ENCODE measurements at places on chromosomes 12 and 14.

- no peak for DNase-seq
Observed at GRCh38 chr12:3148366-3149000, 71.3 kb downstream of the TSPAN9 start.

- DNase-seq = no peak
Observed at GRCh38 chr14:57707219-57707618, 158.7 kb downstream of the SLC35F4 start.

DNA sequence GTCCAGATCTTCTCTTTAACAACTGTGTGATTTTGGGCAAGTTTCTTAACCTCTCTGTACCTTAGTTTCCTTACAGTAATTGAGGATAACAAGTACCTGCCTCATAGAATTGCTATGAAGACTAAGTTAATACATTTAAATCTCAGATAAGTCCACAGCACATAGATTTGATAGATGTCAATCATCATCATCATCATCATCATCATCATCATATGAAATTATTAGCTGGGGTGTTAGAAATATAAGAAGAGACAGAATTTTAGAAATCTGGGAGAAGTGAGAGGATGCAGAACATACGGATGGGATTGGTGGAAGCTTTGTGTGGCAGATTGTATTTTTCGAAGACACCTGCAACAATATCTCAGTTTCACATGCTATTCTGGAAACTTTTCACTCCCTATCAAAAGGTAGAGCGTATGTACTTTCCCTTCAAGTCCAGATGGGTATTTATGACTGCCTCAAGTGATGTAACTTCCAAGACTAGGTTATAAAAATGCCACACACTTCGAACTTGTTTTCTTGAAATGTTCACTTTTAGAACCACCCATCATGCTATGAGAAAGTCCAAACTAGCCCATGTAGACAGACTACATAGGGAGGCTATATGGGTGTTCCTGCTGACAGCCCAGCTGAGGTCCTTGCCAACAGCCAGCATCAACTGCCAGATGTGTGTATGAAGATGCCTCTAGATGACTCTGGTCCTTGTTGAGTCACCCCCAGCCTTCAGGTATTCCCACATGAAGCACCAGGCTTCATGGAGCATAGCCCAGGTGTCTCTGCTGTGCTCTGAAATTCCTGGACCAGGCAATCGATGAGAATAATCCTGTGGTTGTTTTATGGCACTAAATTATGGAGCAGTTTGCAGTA is 20.7 kb upstream of the SDR39U1 start:
- no peak for DNase-seq

GRCh38 chr12:120941846-120942405 is 36.4 kb upstream of the HNF1A start:
- DNase-seq = no peak

DNA sequence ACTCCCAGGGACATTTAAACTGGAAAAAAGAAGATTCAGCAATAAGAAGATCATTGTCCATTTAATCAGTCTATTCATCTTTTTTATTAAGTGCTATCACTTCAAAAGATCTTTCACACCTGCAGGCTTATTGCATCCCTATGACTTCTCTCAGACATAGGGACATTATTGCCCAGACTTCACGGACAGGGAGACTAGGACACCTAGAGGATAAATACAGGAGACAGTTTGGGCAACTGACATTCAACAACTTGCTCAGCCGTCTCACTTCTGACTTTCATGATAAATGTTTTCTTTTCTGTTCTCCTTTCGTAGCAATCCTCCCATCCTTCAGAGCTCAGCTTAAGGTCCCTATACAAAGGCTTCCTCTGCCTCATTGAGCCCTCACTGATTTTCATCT is 84.3 kb downstream of the TMEM30B start:
- no peak for DNase-seq

- DNase-seq = no peak
Observed at GRCh38 chr12:106369624-106370346, 12.2 kb downstream of the POLR3B start.
